ENCODE measurements at places on chromosomes 5 and 9.

DNA sequence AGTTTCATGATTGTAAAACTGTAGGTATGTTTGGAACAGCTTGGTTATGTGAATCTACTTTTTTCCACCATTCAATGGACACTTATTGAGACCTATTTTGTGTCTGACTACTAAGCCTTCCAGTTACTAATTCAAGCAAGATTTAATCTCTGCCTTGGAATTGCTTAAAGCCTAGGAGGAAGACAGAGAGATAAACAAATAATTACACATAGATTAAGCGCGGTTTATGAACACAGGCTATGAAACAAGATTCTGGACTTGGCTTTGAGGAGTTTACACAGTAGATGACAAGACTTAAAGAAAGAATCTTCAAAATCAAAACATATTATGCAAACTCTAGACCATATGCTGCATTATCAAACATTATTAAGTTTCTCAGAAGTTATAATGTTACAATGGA is 340.4 kb downstream of the RASEF start:
- no peak for DNase-seq

DNA sequence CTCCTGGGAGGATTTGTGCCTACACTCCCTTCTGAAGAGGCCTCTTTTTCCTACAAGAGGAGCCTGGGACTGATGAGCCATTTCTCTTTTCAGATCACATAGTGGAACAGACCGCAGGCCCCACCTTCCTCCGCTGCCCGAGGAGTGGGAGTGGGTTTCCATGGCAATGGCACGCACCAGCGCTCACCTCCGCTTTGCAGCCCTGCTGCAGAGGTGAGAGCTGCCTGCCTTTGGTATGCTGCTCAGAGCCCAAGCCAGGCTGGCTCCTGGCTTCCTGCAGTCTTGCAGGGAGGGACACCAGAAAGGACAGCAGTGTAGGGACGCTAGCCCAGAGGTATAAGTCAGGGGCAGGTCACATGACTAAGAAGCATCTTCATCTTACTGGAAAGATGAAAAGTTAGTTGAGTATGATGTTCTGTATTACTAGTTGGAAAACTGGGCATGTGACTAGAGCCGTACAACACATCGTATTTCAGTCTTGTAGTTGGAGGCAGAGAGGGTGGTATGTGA is 12.4 kb downstream of the PTTG1 start:
- DNase-seq: no peak

- no peak for DNase-seq
Observed at GRCh38 chr9:113381909-113382411, 5.2 kb upstream of the HDHD3 start.

GRCh38 chr5:143102411-143102810 is 301.1 kb downstream of the NR3C1 start:
- DNase-seq: no peak

GRCh38 chr9:9117866-9118265 is 1318.3 kb upstream of the DMAC1 start:
- DNase-seq: no peak

DNA sequence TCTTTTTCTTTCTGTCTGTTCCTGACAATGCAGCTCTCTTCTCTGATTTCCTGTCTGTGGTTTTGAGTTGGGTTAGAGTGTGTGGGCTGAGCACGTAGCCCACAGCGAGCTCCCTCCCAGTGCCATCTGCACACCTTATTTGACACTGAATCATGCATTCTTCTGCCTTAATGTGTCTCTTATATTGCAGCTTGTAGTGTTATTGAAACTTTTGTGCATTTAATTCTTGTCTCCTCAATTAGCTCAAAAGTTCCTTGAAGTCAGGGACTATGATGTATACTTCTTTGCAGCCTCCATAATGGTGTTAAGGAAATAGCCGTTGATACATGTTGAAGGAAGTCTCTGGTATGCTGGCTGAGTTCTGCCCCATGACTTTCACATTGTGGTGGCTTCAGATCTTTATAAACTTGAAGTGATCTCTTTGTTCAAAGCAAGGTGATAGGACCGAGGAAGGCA is 576.2 kb upstream of the CLINT1 start:
- DNase-seq: no peak

- no peak for DNase-seq
Observed at GRCh38 chr5:175623088-175623487, 34.8 kb upstream of the HRH2 start.

GRCh38 chr5:74503-75109 is 17.4 kb upstream of the PLEKHG4B start:
- DNase-seq: no peak

DNA sequence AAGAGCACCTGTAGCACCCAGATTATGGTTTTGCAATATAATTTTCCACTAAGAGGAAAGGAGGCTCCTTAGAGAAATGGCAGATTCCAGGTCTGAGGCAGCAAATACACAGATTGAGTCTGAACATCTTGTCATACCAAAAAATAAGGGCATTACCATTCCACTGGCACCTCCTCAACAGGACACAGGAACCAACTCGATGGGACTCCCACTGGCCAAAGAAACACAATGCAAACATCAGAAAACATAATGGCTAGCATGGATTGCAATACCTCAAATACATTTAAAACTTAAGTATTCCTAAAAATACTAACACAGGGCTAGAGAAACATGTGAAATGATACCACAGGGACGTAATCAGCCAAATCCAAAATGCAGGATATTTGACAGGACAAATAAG is 12.4 kb upstream of the RANBP17 start:
- DNase-seq: no peak

DNA sequence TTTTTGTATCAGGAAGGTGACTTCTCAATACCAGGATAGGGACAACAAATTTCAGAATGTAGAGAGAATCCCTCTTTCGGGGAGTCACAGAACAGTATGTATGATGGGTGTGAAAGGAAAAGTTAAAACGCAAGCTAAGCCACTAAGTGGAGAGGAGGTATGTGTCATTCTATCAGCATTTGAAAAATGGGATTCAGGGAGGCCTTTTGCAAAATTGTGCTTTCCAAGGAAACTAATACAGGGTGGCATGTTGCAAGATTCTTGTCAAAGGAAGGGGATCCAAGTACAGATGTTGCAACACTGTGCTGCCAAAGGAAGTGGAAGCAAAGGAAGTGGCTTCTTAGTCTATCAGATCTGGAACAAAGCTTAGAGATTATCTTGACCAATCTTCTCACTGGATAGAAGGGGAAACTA is 12.6 kb upstream of the TNIP1 start:
- DNase-seq: no peak

DNA sequence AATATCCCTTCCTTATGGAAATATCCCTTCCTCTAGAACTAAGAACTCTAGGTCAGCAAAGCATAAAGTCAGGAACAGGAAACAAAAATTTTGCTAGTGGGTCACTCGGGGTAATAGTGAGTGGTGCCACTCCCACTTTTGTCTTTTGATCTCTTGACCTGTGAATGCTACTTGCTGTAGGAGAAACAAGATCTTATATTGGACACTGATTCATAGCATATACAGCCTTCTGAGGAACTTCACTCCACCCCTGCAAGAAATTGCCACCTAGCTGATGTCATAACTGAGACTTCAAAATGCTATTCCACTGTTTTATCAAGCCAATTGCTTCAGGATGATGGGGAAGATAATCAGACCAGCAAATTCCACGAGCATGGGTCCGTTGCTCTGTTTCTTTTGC is 53.3 kb upstream of the PRSS3 start:
- DNase-seq: no peak

GRCh38 chr9:36997414-36997813 is 36.7 kb downstream of the PAX5 start:
- DNase-seq: no peak

GRCh38 chr5:32109236-32109635 is 64.9 kb downstream of the GOLPH3 start:
- DNase-seq: no peak

DNA sequence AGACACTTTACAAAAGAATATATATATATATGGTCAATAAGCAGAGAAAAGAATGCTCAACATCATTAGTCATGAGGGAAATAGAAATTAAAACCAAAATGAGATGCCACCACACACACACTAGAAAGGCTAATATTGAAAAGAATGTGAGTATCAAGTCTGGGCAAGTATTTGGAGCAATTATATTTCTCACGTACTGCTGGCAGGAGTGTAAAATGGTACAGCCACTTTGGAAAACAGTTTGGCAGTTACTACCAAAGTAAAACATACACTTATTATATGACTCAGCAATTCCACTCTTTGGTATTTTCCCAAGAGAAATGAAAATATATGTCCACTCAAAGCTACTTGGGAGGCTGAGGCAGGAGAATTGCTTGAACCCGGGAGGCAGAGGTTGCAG is 29.8 kb downstream of the NEUROG1 start:
- DNase-seq: no peak

DNA sequence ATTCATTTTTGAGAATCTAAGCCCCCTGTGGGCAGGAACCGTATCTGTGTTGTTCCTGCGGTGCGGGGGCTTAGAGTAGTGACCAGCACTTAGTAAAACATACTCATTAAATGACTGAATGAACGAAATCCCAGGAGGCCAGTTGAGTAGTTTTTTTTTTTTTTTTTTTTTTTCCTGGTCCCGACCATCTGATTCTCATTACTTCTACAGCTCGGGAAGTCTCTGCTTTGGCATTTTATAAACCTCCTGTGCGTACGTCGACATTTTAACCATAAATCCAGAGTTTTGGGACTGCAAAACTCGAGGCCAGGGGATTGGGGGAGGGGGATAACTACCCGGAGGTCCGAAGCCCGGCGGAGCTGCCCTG is 31.5 kb upstream of the SPRY4 start:
- DNase-seq: no peak

DNA sequence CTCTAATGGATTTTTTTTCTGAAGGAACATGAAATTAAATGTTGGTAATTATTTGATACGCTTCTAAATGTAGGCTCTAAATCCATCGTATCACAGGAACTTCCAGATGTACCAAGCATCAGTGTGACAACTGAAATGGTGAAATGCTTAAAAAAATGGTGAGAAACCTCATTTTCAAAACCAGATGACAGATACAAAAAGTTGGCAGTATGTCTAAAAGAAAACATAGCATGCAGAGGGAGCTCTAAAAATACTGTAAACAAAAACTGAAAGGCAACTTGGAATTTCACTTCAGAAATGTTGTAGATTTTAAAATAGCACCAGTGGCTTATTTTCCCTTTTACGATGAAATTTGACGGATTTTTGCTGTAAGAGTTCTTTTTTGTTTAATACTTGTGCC is 1043.6 kb upstream of the WWC1 start:
- DNase-seq: no peak

GRCh38 chr9:113652355-113653152 is 189.0 kb downstream of the RGS3 start:
- no peak for DNase-seq

DNA sequence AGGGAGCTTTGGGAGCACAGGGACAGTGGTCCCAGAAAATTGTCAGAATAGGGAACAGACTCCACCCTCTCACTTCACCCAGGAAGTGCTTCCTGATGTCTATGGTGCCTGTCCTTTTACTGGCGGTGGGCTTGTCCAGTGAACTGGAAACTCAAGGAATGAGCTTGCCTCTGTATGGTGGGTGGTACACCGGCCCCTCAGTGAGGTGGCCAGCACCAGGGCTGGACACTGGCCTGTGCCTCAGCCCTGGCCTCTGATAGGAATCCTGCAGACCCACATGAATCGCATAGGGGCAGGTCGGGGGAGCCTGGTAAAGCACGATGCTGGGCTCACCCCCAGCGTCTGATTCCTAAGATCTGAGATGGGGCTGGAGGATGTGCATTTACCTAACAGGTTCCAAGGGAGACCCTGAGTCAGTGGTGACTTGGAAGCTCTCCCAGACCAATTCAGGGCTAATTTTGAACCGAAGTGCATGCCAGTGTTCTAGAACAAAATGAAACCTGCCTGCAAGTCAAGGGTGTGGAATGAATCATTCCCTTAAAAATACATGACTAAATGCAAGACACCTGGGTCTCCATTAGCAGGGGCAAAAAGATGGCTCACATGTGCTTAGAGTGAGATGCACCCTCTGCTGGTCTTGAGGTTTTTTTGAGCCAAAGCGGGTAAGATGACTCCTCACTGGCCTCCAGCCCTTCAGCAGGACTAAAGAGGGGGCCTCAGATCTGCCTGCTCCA is 178.3 kb downstream of the HSPA4 start:
- no peak for DNase-seq

DNA sequence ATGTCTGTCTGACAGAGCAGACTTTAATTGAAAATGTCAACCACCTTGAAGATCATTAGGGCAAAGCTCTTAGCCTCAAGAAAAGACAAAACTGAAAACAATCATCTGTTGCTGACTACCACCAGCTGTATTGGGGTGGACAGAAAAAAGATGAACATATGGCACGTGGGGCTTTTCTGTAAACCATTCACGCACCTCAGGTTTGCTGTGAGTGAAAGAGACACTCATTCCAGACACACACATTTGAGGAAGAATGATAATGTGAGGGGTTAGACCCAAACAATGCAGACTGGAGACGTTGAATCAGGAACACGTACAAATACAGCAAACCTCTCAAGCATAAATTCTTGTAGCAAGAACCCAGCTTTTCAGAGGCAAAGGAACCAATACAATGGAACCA is 158.7 kb downstream of the EBF1 start:
- DNase-seq: no peak

GRCh38 chr5:177195307-177195952 is 61.9 kb downstream of the NSD1 start:
- DNase-seq: no peak

All from stimulated activated CD4-positive, alpha-beta T cell treated with anti-CD3 and anti-CD28 coated beads, Interleukin-1b, Interleukin-23, amount 100 ng/mL, for 1 hour (primary cell).